NCI-H2107 (cell line): ENCODE measurements at places on chromosomes 11 and 22.

- peak; percentile 92 for DNase-seq
Observed at GRCh38 chr11:115504276-115505158, at the start of gene CADM1. CADM1 (minus strand) TSS chr11:115504415.

GRCh38 chr11:121310908-121311307 lies 18.3 kb downstream of the SC5D start:
- DNase-seq = no peak

DNA sequence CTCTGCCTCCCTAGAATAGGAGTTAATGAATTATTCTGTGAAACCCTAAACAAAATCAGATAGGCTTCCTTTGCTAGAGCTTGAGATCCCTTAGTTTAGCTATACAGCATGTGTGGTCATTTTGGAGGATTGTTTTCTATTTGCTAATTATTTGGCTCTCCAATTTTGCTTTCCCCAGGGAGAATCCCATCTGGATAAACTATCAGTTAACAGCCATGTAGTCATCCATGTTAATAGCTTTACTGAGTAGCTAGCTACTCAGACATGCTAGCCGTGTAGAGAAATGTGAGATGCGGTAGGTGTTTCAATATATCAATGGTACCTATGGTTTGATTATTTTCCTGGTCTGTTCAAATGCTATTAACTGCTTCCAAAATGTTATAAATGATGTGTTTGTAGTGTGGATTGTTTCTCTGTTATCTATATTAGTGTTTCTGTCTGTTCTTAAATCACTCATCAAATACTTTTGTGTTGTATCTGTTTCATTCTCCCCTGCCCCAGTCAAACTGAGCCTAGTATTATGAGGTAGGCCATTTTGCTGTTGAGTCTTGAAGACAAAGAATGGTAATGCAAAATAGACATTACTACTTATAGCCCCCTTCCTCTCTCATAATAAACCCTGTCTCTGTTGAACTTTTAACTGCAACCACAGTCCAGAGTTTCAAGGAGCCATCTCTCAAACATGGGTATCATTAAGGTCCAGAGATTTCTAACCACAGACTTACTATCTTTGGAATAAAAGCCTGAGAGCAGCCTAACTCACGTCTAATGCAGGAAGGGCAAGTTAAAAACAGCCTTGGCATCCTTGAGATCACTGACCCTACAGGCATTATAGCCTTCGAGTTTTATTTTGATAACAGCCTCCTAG lies 56.1 kb upstream of the GRAMD1B start:
- no peak for DNase-seq

- no peak for DNase-seq
Observed at GRCh38 chr11:61417670-61418069, 12.1 kb downstream of the CPSF7 start.

- DNase-seq = no peak
Observed at GRCh38 chr11:17846852-17847453, 112.4 kb downstream of the KCNC1 start.

DNA sequence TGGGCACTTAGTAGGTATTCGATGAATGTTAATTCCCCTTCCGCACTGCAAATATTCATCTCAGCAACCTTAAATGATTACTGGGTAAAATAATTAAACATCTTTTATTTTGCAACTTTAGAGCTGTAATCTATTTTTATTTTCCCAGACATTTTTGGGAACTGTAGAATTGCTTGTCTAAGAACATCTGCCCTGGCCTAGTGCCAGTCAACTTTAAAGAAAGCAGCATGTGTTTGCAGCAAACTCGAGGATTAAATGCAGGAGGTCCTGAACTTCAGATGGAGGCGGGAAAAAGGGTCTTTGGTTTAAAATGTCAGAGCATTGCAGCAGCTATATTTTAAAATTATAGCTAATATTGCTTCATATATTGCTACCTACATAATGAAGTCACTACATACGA lies 190.0 kb downstream of the PGR start:
- DNase-seq = no peak

- no peak for DNase-seq
Observed at GRCh38 chr22:44620129-44620840, 81.7 kb upstream of the PRR5 start.

DNA sequence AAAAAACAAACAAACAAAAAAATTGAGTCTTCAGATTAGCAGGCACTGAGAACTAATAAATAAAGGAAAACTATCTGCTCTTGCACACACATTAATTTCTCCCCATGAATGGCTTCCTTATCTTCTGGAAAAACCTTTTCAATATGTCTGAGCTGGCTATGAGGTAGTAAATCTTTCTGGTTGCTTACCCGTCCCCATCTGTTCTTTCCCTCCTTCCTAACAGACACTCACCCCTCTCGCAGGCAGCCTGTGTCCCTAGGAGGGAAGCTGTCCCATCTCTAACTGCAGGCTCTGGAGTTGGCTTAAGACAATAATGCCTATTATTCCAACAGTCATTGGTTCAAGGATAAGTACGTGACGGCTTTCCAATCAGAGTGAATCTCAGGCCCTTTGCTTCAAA lies 8.2 kb upstream of the SCUBE2 start:
- no peak for DNase-seq

DNA sequence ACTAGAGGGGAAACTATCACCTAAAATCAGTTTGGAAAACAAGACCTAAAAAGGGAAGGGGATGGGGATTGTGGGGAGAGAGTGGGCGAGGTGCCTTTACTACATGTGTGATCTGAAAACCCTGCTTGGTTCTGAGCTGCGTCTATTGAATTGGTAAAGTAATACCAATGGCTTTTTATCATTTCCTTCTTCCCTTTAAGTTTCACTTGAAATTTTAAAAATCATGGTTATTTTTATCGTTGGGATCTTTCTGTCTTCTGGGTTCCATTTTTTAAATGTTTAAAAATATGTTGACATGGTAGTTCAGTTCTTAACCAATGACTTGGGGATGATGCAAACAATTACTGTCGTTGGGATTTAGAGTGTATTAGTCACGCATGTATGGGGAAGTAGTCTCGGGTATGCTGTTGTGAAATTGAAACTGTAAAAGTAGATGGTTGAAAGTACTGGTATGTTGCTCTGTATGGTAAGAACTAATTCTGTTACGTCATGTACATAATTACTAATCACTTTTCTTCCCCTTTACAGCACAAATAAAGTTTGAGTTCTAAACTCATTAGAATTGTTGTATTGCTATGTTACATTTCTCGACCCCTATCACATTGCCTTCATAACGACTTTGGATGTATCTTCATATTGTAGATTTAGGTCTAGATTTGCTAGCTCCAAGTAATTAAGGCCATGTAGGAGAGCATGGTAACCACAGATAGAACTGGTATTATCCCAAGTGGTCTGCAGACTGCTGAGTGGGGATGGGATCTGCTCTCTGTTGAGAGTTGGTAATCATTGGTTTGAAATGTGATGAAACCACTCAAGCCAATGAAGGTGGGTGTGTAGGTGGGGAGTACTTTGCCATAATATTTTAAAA lies 3.6 kb downstream of the NEAT1 start:
- DNase-seq = no peak

DNA sequence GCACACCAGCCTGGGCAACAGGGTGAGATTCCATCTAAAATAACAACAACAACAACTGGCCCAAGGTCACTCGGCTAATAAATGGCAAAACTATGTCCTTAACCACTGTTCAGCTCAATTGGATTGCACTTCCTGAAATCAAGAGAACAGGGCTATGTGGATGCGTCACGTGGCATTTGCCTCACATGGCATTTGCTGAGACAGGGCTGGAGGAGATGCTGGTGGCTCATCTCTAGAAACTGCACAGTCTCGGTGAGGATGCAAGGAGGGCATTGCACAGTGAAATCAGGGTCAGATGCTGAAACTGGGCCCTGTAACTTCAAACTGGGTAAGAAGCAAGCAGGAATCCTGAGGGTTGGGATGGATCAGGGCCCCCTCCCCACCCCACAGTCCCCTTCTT lies 171.9 kb downstream of the BUD13 start:
- DNase-seq = no peak

DNA sequence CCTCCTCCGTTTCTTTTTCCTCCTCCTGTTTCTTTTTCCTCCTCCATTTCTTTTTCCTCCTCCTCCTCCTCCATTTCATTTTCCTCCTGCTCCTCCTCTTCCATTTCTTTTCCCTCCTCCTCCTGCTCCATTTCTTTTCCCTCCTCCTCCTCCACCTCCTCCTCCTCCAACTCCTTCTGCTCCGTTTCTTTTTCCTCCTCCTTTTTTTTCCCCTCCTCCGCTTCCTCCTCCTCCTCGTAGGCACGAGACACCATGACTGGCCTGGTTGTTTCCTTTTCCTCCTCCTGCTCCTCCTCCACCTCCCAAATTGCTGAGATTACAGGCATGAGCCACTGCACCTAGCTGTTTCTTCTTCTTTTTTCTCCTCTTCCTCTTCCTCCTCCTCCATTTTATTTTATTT lies 25.6 kb upstream of the DRICH1 start:
- DNase-seq = no peak

- DNase-seq = no peak
Observed at GRCh38 chr11:11512929-11513328, 108.9 kb downstream of the GALNT18 start.

DNA sequence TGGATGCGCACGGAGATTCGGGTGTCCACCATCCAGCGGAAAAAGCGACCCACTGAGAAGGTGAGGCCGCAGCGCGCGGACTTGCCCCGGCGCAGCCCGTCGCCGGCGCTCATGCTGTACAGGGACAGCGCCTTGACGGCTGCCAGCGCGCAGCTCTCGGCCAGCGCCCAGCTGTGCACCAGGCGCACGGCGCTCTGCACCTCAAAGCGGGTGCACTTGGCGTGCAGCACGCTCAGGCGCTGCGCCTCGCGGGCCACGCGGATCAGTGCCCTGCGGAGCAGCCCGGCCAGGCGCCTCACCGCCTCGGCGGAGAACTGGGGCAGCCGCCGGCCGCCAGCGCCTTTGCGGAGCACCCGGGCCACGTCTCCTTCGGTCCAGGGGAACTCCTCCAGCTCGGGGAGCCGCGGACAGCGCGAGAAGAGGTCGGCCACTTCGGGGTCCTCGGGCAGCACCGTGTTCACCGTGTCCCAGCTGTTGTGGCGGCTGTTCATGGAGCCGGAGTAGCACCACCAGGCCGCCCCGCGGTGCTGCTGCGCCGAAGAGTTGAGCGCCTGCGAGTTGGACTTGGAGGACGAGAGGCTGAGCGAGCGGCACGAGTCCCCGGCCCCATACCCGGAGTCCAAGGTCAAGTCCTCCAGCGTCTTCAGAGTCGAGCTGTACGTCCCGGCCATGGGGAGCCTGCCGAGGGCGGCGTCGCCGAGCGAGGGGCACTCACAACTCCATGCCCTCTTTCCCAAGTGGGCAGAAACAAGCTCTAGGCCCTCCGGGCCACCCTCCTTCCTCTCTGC lies 703 bp downstream of the ABTB2 start:
- DNase-seq = no peak

DNA sequence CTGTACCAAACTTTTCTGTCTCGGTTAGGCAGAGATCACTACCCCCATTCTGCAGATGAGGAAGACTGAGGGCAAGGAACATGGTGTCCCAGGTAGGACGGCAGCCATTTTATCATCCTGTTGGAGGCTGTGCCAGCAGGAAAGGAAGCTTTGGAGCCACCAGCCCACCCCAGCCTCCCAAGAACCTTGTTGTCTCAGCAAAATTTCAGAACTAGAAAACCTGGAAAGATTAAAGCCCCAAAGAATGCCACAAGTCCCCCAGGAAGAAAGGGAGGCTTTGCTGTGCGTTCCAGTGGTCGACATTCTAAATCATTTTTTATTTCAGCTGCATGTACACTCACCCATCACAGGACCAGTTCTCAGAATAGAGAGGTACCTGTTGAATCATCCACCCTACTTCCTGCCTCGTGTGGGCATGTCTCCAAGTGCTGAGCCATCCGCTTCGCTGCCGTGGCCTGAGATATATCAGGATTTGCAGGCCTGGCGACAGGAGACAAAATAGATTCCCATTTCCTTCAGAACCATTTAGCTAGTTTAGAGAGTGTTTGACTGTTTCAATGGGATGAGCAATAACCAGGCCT lies 13.0 kb upstream of the EIF3D start:
- DNase-seq = no peak

- no peak for DNase-seq
Observed at GRCh38 chr11:27612932-27613880, 87.0 kb downstream of the BDNF start.

DNA sequence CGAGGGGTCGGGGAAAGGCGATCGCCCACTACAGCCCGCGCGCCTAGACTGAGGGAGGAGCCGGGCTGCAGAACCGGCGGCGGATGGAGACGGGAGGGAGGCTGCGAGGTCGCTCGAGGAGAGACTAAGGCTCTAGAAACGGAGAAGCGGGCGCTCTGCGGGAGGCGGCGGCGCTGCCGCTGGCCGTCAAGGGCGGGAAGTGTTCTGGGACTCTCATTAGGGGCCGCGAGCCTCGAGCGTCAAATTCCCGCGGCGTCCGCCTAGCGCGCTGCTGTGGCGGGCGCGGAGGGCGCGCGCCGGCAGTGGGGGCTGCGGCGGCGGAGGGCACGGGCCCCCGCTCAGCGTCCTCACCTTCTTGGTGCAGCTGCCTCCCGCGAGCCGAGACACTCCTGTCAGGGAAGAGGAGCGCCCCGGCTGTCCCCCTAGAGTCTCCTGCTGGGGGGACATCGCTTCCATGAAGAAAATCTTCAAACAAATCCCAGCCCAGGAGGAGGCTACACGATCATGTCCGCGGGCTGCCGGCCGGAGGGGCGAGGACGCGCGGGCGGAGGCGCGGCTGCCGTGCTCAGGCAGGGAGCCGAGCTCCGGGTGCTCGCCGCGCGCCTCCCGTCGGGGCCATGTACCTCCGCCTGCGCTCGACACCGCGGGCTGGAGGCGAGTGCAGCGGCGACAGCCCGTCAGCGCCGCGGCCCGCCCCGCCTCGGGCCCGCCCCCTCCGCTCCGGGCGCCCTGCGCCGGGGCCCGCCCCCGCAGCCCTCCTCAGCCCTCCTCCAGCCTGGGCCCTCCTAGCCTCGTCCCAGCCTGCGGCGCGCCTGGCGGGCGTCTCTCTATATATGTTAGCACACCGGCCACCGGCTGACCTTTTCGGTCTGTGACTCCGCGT lies at the start of gene ARHGAP20:
TSS of gene ARHGAP20 (minus strand) at position 662 of the 883 bp plus-strand sequence. CDS start at position 456, 206 bp downstream.
- peak; percentile 13 for DNase-seq

DNA sequence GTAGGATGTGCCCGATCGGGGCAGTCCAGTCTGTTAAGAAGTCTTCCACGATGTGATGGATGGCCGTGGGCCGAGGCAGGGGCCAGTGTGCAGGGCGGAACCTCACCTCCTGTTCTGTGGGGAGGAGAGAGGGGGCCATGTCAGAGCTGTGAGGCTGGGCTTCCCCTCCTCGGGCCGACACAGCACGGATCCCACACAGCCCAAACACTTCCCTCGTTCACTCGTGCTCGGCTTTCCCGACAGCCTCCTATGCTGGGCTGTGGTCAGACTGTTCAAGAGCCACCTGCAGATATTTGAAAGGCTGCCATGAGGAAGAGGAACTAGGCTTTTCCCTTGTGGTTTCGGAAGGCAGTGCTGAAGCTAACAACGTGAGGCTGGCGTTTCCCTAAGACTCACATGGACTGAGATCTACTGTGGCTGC lies 12.3 kb upstream of the TXN2 start:
- DNase-seq = no peak

GRCh38 chr22:47678636-47679287 lies 916.3 kb downstream of the TBC1D22A start:
- no peak for DNase-seq

- DNase-seq = no peak
Observed at GRCh38 chr11:73961321-73961720, 10.5 kb downstream of the DNAJB13 start.
